ENCODE measurements at places on chromosomes 5 and 9.

DNA sequence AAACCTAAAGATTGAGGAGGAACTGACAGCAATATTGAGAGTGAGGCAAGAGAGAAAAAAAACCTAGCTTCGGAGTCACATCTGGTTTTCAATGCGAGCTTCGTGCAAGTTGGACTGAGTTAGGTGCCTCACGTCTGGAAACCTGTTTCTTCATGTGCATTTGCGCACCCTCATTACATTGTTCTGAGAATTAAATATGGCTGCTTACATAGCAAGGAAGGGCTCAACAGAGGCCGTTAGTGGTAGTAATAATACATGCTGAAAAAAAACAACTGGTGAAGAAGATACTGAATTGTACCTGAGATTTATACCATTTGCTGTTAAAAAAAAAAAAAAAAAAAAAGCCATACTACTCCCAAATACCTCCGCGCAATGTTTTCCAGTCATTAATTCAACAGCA is 18.6 kb downstream of the DNAJA1 start:
- DNase-seq = no peak

GRCh38 chr5:8418049-8418426 is 549.1 kb downstream of the MTRR start:
- no peak for DNase-seq

DNA sequence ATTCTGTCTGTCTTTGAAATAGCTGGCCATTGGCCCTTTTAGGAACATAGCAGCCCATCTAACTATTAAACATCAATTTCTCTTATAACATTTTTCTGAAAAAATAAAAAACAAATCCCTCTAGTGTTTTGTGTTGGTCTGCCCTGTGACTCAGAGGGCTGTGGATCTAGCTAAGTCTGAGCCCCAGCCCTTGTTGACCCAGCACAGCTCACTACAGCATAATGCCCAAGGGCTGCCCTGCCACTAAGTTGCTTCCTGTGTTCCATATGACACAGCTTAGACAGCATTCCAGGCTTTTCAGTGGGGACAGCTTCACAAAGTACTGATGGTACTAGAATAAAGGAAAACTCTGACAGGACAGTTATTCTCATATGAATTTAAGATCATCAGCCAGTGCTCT is 136.0 kb downstream of the SCAMP1 start:
- no peak for DNase-seq

- DNase-seq = no peak
Observed at GRCh38 chr9:134932606-134933005, 14.9 kb upstream of the FCN1 start.

GRCh38 chr5:37886242-37886905 is 46.5 kb upstream of the GDNF start:
- DNase-seq = no peak
